ENCODE measurements at places on chromosomes 13 and 19. TPM values are rescaled to one million over a fixed set of nuclear protein-coding genes. Genes with fewer than 3 reads are reported as not detected.

The MIDN gene
- 15.6 TPM for total RNA-seq

The PRTN3 gene
- not detected for total RNA-seq

DNA sequence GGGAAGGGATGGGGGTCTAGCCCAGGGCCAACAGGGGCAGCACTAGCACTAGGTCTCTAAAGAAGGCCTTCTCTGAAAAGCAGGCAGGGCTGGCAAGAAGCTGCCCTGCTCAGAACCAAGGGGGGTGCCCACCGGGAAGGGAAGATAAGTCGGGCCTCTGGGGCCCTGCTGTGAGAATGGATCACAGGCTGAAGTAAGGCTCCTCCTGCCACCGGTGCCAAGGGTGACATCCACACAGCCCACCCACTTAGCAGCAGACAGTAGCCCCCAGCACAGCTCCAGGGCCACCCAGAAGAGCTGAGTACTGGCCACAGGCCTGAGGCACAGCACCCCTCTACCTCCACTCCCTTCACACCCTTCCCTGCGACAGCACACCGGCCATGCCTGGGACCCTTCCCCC lies 5.9 kb downstream of the ELL start:
- no peak for DNase-seq

GRCh38 chr19:19427944-19428343 lies 22.5 kb downstream of the GATAD2A start:
- no peak for DNase-seq

DNA sequence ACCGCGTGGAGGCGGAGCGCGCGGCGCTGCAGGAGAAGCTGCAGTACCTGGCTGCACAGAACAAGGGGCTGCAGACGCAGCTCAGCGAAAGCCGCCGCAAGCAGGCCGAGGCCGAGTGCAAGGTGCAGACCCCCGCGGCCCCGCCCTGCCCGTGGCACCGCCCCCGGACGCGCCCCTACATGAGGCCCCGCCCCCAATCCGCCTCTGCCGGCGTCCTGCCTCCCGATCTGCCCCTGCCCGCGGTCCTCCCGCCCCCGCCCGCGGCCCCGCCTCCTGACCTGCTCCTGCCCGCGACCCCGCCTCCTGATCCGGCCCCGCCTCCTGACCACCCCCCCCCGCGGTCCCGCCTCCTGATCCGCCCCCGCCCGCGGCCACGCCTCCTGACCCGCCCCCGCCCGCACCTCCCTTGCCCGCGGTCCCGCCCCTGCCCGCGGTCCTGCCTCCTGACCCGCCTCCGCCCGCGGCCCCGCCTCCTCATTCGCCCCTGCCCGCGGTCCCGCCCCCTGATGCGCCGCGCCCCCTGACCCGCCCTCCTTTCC lies 11.7 kb downstream of the PRR36 start:
- DNase-seq: no peak

GRCh38 chr19:11658970-11659369 lies 61.7 kb downstream of the ZNF627 start:
- DNase-seq: no peak

GRCh38 chr19:45186509-45187334 lies 8.1 kb downstream of the BLOC1S3 start:
- peak; percentile 22 for DNase-seq

DNA sequence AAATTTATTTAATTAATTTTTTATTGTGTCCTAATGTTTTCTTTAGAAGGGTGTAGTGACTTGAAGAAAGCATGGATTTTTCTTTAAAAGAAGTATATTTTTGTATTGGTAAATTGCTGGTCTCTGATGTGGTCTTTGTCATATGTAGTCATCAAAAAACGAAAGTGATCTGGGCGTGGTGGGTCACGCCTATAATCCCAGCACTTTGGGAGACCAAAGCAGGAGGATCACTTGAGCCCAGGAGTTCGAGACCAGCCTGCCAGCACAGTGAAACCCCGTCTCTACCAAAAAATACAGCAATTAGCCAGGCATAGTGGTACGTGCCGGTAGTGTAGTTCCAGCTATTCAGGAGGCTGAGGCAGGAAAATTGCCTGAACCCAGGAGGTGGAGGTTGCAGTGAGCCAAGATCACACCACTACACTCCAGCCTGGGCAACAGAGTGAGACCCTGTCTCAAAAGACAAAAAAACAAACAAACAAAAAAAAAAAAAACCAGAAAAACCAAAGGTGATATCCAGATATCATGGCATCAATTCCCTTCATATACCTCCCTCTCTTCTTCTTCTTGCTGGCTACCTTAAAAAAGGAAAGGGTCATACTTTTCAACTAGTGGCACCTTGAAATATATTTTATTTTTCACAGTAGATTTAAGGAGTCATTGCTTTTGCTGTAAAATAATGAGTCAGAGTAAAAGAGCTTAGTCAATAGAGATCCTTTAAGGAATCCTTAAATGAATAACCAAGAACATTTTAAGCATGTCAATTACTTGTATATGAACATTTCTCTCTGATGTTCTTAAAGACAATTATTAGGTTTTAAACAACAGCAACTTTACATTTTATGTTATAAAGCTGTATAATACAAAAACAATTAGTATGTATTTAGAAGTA lies 19.9 kb downstream of the KCTD4 start:
- peak; percentile 45 for DNase-seq

DNA sequence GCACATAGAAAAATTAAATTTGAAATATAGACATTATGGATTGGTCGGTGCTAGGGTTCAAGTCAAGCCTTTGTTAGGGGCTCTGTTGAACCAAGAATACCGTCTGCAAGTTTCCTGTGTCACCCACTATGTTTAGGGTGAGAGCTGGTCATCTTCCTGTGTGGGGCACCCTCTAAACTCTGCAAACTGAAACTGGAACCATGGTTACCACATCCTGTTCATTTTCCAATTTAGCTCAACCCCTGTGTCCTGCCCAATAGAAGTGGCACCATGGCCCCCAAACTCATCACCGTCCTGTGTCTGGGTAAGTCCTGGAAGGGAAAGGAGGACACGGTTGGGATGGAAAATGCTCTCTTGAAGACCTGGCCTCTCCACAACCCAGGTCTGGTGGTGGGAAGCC lies 29.9 kb downstream of the LAIR2 start:
- no peak for DNase-seq

- no peak for DNase-seq
Observed at GRCh38 chr13:71589032-71589431, 278.0 kb downstream of the DACH1 start.

DNA sequence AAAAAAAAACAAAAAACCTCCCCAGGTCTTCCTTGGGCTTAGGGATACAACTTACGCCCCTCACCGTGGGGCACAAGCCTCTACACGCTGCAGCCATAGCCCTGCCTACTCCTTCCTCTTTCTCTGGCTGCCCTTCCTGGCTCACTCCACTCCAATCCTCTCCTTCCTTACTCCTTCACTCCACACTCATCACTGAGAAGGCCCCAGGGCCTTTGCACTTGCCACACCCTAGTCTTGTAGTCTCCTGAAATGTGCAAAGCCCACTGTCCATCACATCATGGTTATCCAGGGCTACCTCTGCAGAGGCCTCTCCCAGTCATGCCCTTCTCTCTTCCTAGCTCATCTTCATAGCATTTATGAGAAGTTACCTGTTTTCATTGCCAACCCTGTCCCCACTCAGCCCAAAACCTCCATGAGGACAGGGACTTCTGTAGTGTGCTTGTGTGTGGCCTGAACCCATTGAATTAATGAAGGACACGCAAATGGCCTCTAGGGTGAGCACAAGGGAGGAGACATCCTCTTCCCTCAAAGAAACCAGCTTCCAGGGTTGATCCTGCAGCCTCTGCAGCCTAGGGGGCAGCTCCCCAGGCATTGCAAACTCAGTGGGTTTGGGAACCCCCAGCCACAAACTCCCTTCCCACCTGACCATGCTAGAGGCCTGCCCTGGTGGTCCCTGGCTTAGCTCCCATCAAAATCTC lies 7.9 kb upstream of the HSH2D start:
- no peak for DNase-seq

Measured in LHCN-M2 (cell line).